ENCODE measurements at places on chromosomes 7 and 10. TPM values are rescaled to one million over a fixed set of nuclear protein-coding genes. Genes with fewer than 3 reads are reported as not detected.

GRCh38 chr10:103983367-103983911 is 16.5 kb downstream of the SLK start:
- no peak for DNase-seq

The NPSR1 gene
- total RNA-seq: not detected

The WBP1L gene
- total RNA-seq: 12.8 TPM

DNA sequence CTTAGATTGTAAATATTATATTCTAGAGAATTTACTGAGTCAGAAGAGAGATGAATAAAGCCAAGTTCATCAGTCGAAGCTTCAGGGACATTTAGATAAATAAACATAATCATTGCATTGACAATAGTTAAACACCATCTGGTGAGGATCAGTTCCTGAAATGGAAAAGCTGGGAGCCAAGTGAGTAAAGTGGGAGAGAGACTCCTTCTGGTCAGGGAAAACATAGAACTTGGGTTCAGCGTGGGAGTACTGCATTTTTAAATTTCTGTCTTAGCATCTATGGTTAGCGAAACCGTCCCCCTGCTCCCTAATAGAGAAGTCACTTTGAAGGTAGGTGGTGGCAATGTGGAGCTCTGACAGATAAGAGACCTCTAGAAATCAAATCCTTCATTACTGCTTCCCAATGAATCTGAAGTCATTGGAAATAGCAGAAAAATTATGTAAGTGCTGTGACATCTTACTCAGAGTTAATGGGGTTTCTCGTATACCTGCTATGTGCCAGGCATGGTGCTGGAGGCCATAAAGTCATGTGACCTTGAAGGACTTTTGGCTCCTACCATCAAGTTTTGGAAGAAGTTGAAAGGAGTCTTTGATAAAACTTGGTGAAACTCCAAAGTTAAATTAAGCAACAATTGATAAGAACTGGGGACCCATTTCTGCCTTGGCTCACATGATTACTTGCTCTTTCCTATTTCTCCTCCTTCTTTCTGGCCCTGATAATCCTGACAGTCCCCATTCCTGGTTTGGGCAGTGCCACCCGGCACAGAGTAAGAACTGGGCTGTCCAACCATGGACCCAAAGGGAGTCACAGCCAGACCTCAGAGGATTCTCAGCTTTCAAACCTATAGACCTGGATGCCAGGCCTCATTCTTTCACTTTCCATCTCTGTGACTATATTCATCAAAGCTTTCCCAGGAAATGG is 211.2 kb downstream of the C7orf25 start:
- no peak for DNase-seq

DNA sequence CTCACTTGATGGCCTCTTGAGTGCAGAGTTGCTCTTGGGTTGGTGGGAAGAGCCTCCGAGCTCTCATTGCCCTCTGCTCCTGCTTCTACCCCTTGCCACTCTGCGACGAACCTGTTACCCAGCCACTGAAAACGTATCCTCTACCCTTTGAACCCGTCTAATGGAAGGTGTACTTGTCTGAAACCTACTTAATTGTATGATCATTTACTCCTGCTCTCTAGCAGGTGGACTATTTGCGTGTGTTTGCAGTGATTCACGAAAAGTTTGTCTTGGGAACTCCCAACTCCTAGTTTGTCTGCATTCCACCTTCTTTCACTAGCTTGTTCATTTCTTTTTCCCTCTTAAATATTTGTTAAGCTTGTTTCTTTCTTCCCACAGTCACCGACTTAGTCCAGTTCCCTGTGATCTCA is 503 bp downstream of the CROT start:
- DNase-seq: no peak

The SPDYE2B gene
- not detected for total RNA-seq

DNA sequence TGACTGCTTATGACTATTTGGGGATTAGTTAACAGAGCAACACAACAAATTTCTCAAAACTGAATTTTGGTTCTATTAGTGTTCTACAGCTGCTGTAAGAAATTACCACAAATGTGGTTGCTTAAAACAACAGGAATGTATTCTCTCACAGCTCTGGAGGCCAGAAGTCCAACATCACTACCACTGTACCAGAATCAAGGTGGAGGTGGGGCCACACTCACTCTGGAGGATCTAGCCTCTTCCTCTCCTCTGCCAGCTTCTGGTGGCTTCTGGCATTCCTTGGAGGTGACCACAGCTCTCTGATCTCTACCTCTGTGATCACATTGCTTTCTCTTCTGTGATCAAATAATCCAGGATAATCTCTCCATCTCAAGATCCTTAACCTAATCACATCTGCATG is 194.7 kb upstream of the BMPER start:
- DNase-seq: no peak

- no peak for DNase-seq
Measured at GRCh38 chr7:71298378-71298777, 166.4 kb downstream of the GALNT17 start.

DNA sequence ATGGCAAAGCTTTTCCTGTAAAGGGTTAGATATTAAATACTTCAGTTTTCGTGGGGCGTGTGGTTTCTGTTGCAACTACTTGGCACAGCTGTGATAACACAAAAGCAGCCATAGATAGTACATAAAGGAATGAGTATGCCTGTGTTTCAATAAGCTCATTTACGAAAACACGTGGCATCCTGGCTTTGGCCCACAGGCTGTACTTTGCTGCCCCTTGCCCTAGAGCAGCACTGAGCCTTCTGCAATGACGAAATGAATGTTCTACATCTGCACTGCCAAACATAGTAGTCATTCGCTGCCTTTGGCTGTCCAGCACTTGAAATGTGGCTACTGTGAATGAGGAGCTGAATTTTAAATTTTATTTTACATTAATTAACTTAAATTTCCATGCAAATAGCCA is 376.2 kb upstream of the TPK1 start:
- no peak for DNase-seq

The TLX1 gene
- total RNA-seq: not detected

DNA sequence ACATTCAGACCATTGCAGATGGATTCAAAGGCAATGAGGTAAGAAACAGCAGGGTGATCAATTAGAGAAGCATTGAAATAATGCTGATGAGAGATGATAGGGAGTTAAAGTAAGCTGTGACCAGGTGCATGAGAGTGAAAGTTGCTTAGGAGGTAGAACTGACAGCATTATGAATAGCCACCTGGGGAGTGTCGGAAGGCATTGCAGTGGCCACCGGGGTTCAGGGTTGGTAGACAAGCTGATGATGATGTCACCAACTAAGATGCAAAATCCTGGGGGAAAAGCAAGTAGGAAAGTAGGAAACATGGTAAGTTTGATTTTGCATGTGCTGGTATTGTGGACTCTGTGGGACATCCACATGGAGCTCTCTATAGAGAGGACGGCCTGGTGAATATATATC is 211.9 kb upstream of the ETV1 start:
- no peak for DNase-seq
